ENCODE measurements at places on chromosomes 3 and 15.

- DNase-seq = no peak
Measured at GRCh38 chr3:57582474-57583168, 14.5 kb downstream of the ARF4 start.

- DNase-seq = peak; percentile 96
Measured at GRCh38 chr3:134460965-134461364, 24.8 kb downstream of the ANAPC13 start.

DNA sequence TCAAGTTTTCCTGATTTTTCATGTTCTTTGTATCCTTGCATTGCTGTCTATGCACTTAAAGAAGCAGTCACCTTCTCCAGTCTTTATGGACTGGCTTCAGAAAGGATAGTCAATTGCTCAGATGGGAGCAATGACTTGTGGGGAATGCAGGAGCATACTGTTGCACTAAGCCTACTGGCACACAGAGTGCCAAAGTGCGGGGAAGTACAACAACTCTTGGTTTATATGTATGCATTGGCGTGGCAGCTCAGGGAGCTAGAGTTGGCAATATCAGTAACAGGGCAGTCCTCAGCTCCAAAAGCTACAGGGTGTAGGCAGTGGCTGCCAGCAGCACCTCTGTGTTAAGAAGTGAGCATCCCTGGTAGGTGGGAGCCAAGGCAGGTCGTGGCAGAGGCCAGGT is 141.1 kb downstream of the SCAPER start:
- no peak for DNase-seq

GRCh38 chr3:29189328-29189727 is 91.5 kb upstream of the RBMS3 start:
- DNase-seq = no peak

- no peak for DNase-seq
Measured at GRCh38 chr3:140343211-140344081, 334.4 kb upstream of the TRIM42 start.

DNA sequence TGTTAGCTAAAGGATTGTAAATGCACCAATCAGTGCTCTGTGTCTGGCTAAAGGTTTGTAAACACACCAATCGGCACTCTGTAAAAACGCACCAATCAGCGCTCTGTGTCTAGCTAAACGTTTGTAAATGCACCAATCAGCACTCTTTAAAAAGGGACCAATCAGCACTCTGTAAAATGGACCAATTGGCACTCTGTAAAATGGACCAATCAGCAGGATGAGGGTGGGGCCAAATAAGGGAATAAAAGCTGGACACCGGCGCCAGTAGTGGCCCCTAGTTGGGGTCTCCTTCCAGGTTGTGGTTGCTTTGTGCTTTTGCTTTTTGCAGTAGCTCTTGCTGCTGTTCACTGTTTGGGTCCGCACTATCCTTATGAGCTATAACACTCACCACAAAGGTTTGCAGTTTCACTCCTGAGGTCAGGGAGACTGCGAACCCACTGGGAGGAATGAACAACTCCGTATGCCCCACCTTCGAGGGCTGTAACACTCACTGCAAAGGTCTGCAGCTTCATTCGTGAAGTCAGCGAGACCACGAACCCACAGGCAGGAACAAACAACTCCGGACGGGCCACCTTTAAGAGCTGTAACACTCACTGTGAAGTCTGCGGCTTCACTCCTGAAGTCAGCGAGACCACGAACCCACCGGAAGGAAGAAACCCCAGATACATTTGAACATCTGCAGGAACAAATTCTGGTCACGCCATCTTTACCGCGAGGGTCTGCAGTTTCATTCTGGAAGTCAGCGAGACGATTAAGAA is 1.1 kb upstream of the SUCLG2 start:
- no peak for DNase-seq

GRCh38 chr3:27357665-27358258 is 11.4 kb downstream of the NEK10 start:
- peak; percentile 54 for DNase-seq

DNA sequence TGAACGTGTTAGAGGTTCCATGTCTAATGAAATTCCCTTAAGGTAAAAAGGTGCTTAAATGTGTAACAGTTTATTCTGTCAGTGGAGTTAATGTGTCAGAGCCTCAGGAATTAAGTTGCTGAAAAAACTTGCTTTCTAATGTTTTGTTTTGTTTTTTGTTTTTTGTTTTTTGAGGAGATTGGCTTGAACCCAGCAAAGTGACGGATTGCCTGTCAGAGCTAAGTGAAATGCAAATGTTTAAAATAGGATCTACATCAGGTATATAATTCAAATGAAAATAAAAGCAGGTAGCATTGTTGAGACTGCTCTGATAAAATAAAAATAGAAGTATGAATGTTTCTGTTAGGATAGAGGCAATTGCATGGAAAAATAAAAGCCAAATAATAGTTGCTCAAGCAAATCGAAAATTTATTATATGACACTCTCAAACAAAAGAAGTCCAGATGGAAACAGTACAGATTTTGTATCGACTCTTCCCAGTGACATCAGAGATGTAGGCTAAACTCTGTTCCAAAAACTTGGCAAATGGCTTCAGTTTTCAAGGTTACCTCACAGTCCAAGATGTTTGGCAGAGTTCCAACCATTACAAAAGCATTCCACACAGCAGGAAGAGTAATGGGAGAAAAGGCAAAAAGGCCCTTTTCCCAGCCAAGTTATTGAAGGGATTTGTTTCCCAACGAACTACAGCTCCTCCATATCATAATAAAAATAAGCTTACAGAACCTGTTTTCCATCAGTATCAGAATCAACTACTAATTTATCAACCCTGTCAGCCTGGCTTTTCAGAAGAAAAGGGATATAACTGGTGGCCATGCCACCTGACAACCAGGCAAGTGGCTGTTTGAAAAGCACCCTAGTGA is 291.0 kb downstream of the TBL1XR1 start:
- DNase-seq = peak; percentile 76

DNA sequence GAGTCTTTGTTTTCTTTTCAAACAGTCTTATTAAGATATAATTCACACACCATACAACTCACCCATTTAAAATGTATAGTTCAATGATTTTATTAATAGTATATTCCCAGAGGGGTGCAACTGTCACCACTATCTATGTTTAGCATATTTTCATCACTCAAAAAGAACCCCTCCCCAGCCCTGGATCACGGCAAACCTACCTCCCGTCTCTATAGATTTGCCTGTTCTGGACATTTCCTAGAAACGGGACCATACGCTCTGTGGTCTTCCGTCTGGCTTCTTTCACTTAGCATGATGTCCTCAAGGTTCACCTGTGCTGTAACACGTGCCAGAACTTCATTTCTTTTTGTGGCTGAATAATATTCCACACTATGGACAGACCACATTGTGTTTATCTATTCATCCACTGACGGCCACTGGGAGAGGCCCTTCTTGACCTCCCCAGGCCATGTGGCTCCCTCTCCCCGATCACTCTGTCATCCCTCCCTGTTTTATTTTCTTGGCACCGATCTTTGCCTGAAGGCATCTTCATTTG is 56.4 kb downstream of the IQSEC1 start:
- no peak for DNase-seq

- DNase-seq = no peak
Measured at GRCh38 chr3:126317029-126317996, 39.9 kb downstream of the KLF15 start.

DNA sequence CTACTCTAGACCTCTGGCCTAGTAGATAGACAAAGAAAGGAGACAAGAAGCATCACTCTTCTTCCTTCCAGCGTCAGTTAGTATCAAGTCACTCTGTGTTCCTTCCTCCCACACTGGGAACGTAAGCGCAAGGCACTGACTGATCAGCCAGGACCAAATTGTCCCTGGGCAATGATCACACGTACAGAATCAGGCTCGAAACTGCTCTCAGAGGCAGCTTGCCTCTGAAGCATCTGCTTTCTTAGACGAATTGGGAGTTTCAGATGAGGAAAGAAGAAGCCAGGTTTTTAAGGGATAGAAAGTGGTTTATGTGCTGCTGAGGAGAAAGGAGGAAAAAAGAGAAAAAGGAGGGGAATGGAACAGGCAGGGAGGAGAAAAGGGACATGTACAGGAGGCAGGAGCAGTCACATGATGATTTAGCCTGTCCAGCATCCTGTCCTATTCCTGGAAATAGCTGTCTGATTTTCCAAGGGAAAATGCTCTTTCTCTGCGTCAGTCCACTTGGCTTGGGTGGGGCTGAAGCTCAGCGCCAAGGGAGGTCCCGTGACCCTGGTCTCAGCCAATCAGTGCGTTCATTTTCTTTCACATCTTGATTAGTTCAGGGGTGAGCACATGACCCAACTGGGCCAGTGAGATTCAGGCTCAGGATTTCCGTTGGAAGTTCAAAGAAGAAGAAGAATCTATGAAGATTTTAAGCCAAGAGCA is 102.0 kb upstream of the PRICKLE2 start:
- DNase-seq = peak; percentile 33

GRCh38 chr15:67813104-67813634 is 12.1 kb upstream of the SKOR1 start:
- DNase-seq = no peak

GRCh38 chr15:82298520-82298919 is 35.9 kb downstream of the SAXO2 start:
- no peak for DNase-seq

- DNase-seq = peak; percentile 57
Measured at GRCh38 chr3:188956839-188957489, 214.8 kb upstream of the TPRG1 start.

DNA sequence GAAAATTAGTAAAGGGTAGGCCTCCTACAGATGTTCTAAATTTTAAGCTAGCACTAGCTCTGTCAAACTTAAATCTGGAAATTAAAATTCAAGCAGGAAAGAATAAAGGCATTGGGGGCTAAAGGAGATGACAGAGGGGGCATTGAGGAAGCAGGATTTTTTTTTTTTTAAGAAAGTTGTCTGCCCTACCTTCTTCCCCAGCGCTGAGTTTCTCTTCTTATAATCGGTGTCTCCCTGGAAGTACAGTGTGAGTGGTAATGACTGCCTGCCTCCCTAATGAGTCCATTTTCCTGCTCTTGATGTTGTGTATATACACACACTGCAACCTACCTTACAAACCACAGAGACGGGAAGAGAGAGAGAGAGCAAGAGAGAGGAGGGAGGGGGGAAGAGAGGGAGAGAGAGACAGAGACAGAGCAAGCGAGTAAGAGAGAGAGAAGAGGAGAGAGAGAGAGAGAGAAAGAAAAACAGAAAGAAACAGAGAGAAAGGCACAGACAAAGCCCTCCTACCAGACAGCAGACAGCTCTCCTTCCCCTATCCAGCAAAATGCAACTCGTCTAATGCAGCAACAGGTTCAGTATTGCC is 47.0 kb downstream of the ZBTB20 start:
- peak; percentile 56 for DNase-seq

GRCh38 chr15:51229907-51230330 is 108.5 kb downstream of the CYP19A1 start:
- peak; percentile 48 for DNase-seq

- DNase-seq = no peak
Measured at GRCh38 chr3:32428092-32429068, 36.7 kb downstream of the CMTM7 start.

GRCh38 chr3:197730200-197730599 is 6.5 kb downstream of the RUBCN start:
- DNase-seq = peak; percentile 83

DNA sequence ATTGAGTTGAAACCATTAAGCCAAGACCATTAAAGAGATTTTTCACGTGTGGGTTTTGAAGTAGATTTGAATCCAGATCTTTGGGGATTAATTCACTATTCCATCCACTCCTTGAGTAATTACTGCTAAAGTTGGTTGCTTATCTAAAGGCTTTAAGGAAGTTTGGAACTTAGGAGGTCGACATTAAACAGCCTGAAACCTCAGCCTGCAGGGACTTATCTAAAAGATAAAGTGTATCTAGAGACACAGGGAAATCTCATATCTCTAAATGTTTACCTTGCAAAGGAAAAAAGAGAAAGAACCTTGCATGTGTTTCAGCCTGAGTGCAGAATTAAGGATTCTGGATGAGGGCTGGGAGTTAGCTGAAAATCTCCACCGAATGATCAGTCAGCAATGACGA is 158.6 kb downstream of the MEIS2 start:
- no peak for DNase-seq

GRCh38 chr3:22225161-22225560 is 474.2 kb upstream of the ZNF385D start:
- no peak for DNase-seq

GRCh38 chr15:93861956-93862741 is 369.2 kb upstream of the MCTP2 start:
- no peak for DNase-seq

DNA sequence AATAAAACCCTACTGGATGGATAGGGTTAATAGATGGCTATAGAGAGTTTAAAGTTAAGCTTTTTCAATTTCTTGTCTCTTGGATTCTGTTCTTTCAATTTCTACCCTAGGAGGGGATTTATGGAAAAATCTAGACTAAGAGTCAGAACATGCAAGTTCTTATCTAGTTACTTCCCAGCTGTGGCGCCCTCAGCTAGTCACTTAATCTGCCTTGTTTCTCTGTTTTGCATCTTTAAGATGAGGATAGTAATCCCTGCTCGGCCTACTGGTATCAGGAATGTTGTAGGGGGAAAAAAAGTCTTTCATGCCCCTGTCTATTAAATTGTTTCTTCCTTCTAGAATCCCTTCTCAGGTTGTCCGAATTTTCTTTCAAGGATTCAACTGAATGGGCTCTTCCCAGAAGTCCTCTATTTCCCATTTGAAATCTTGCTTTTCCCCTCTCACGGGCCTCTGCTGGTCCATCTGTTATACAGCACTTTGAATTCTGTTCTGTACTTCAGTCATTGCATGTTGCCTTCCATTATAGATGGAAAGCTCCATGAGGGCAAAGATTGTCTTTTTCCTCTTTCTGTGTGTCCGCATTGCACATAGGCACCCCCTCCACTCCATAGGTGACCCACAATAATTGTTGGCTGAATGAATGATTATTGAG is 4.4 kb downstream of the KCTD6 start:
- no peak for DNase-seq

GRCh38 chr3:4418156-4418555 is 48.9 kb downstream of the SUMF1 start:
- no peak for DNase-seq

DNA sequence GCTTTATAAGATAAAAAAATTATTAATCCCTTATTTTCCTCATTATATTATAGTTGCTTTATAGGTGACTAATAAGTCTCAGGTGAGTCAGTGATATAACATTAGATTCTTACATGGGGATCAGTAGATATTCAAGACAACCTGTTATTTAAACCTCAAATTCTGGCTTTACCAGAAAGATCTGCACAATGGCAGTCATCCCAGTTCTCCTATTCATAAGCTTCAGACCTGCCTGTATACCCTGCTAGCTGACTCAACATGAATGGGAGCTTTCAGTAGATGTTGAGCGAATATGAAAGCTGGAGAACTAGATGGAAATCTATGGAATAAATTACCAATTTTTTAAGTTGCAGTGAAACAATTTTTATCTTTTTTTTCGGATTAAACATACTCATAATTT is 20.5 kb upstream of the CCDC54 start:
- no peak for DNase-seq

DNA sequence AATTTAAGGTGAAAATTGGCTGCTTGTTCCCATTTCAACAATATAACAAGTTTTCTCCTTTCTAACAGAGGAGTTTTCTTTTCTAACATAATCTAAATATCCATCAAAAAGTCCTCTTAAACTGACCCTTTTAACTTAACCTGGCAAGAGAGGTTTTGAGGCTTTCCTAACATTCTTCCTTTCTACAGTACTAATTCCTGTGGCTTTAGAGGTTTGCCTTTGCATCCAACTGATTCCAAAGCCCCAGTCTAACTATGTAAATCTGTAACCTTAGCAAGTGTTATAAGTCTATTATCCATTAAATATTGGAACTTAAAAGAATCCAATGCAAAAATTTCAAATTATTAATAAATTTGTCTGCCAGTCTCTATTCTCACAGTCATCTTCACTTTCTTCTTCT is 134.1 kb downstream of the ISL2 start:
- DNase-seq = peak; percentile 58
